ENCODE measurements at places on chromosomes 3 and 15.
A peak's percentile ranks its signal among the peaks of the same experiment; 100 is the strongest.

GRCh38 chr15:93881310-93881709 lies 350.1 kb upstream of the MCTP2 start:
- no peak for DNase-seq

GRCh38 chr3:49133226-49133951 lies 539 bp upstream of the LAMB2 start:
- peak; percentile 95 for DNase-seq

DNA sequence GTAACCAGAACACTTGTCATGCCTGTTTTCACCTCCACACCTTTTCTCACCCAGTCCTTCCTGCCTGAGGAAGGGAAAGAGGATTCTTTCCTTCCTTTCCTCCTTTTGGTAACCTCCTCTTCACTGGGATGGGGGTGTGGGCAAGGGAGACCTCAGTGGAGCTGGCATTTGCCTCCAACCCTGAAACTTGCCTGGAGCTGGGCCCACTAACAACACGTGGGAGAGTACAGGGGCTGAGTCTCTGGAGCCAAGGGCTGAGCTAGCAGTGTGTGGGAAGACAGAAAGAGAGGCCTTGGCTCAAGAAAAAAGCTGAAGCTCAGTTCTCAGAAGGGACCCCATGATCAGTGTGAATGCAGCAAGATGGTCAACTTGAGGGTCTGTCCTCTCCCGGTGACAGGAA lies 86.6 kb upstream of the SLC6A11 start:
- DNase-seq = no peak

GRCh38 chr3:15521573-15521965 lies at the start of gene COLQ:
COLQ (minus strand) TSS chr3:15521706; CDS start chr3:15521625, 81 bp downstream.
- DNase-seq = peak; percentile 46

DNA sequence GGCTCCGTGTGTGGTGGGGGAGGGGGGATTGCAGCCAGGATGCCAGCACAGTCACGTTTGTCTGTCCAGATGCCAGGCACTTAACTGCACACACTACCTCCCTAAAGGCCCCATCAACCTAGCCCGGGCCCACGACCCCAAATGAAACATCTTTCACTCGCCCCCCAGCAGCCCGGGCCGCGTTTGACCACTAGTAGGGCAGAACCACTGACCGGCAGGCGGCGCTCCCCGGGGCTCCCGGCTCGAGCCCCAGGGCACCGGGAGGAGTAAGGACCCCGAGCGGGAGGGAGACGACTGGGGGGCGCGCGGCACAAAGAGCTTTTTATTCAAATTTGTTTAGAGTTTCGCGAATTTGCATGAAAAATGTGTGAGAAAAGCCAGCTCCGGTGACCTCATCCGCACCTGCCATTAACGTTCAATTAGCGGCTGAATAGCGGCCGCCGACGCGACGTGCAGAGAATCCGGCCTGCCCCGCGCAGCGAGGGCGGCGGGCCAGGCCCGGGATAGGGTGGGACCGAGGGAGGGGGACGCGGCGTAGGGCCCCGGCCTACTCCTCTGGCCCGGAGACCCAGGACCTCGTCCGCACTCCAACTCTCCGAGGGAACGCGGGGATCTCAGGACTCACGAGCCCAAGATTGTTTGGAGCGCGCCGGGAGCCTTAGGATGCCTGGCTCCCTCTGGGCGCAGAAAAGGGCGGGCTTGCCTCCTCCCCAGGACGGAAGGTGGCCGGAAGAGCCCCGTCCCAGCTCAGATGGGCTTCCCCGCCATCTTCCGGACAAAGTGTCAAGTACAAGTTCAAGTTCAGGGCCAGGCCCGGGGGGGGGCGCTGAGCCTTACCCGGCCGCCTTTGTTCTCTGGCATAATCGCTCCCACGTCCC lies 64.9 kb upstream of the POLG start:
- DNase-seq = peak; percentile 44

GRCh38 chr3:122602011-122602710 lies 24.7 kb downstream of the PARP15 start:
- no peak for DNase-seq

GRCh38 chr15:75468913-75469598 lies 17.6 kb upstream of the SIN3A start:
- peak; percentile 6 for DNase-seq

DNA sequence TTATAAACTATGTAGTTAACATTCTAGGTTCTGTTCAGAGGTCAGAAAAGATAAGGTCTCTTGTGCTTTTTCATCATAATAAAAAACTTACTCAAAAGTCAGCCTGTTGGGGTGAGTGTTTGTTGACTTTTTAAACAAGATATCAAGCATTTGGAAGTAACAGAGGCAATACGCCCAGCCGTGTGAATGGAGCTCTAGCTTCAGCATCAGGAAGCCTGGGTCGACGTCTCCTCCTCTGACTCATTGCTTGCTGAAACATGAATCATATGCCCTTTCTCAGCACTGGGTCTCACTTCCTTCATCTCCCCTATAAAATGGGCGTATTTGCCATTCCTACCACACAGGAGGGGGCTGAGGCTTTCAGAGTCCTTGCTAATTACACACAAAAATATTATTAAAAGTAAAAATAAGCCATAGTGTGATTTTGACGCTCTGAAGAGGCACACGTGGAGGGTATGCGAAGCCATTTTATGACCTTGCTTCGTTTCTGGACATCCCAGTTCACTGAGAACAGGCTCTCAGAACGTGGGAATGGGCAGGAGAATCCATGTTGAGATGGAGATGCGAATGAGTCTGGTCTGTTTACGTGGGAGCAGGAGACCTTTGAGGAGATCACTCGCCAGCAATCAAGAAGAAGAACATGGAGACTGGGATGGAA lies 220.8 kb upstream of the TPRG1 start:
- DNase-seq = peak; percentile 99

- DNase-seq = no peak
Observed at GRCh38 chr3:126104028-126104635, 20.2 kb upstream of the SLC41A3 start.

DNA sequence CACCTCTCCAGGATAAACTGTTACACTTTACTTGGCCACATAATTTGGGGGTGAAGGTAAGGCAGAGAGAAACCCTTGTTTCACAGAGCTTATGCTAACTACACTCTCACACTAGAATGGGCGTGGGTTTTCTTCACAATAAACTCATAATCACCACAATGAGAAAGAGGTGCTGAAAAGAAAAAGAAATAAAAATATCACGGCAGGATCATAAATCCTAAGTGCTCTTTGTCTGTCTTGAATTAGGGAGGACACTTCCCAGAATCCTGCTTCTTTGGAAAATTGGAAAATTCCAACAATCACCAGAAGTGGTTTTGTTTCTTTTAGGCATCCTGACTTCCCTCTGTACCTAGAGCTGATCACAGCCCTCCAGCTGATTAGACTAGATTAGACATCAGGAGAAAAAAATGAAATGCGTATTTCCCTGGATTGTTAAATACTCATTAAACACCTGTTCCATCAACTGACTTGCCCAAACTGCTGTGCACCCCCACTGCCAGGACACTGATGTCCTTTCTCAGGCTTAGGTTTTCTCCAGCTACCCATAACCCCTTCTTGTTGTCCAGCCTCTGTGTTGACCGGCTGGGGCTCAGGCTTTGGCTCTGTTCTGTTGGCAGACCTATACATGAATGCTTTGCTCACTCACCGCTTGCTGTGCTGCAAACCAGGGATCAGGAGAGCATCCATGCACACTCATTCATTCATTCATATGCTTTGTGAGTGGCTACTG lies 41.6 kb upstream of the ACKR4 start:
- no peak for DNase-seq

DNA sequence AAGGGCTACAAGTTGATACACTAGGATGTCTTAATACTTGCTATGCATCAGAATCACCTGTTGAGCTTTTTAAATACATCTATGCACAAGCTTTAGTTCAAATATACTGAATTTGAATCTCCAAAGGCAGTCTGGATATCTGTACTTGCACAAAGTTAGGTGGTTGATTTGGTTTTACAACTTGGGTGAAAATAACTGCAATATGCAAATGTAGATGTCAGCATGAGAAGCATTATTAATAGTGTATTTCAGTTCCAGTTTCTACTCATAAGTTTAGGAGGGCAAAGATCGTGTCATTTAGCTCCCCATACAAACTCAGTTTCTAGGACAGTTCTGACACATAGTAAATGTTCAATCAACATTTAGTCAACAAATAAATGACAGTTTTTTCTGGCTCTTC lies 25.6 kb downstream of the IQCB1 start:
- DNase-seq = no peak

DNA sequence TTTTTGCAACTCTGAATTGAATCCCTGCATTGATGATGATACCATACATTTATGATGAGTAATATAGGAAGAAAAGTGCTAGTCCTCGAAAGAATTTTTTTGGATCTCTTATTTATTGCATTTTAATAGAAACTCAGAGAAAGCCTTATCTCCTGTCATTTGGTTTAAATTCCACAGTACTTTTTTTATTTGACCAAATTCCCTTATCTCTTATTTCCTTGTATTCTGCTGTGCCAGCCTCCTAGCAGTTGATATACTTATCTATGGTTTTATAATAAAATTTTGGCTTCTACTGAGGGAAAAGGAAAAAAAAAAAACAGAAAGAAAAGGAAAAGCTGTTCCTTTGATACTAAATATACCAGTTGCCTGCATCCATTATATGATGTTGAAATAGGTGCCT lies 535.1 kb upstream of the NR2F2 start:
- DNase-seq = peak; percentile 13

DNA sequence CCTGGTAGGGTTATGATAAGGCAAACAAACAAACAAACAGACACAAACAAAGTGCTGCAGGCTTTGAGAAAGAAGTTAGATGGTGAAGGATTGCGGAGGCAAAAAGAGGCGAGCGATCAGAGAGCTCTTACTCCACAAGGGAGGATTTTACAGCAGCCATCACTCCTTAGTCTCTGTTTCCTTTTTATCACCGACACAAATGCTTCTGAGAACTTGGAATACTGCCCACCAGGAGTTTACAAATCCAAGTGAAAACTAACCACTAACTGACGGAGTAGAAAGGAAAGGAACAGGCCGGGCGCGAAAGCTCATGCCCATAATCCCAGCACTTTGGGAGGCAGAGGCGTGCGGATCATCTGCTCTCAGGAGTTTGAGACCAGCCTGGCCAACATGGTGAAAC lies 35.6 kb upstream of the GPR160 start:
- no peak for DNase-seq

GRCh38 chr3:184601576-184602371 lies 40.2 kb downstream of the EPHB3 start:
- no peak for DNase-seq

DNA sequence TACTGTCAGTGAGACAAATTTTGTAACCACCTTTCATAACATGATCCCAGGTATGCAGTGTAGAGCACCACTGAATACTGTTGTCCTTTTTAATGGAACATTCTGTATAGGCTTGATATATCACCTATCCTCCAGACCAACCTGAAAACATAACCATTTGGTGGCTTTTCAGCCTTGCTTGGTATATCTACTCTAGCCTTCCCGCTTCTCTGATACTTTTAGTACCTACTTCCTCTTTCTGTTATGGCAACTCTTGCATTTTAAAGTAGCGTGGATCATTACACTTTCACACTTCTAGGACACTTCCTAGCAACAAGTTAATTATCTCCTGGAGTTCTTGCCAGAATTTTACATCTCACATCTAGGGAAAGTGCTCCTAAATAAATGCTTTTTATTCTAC lies 226.6 kb upstream of the ROBO1 start:
- no peak for DNase-seq

DNA sequence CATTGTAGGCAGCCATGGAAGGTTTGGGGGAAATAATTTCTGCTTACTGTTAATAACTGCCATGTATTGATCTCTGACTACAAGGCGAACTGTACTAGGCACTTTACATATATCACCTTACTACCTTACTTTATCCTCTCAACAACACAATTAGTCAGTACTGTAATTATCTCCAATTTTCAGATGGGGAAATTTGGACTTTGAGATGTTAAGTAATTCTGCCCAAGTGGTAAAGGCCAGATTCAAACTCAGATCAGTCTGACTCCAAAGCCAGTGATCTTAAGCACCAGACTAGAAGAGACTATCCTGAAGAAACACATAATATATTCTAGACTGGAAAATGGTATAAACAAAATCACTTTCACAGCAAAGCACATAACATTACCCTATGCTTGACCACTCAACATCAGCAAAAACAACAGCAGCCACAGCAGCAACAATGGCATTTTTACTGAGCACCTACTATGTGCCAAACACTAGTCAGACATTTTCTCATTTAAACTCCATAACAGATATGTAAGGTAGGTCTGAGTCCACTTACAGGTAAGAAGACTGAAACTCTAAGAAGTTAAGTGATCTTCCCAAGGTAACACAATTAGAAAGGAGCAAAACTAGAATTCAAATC lies 13.1 kb downstream of the MTHFS start:
- no peak for DNase-seq

GRCh38 chr15:70576696-70577095 lies 186.7 kb downstream of the UACA start:
- DNase-seq = peak; percentile 70

GRCh38 chr15:95734422-95735316 lies 595.8 kb upstream of the NR2F2 start:
- DNase-seq = no peak

DNA sequence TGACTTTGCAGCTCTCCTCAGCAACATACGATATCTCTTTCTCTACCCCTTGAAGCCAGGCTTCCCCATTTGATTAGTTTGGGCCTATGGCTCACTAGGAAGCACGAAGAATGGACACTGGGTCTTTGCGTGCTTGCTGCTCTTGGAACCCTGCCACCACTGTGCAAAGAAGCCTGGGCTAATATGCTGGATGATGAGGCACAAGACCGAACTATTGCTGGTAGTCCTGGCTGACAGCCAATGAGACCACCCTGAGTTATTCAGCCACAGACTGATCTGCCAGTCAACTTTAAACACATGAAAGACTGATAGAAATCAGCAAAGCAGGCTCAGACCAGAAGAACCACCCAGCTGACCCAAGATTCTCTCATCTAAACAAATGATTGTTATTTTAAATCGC lies 250.3 kb downstream of the CBLB start:
- DNase-seq = no peak

GRCh38 chr3:39327746-39328349 lies 1.7 kb upstream of the CCR8 start:
- DNase-seq = no peak

- DNase-seq = peak; percentile 45
Observed at GRCh38 chr15:95024351-95024750, 793.0 kb downstream of the MCTP2 start.
